Karpas-422 (cell line): ENCODE measurements at places on chromosomes 5 and 9. TPM values are rescaled to one million over a fixed set of nuclear protein-coding genes. Genes with fewer than 3 reads are reported as not detected.

DNA sequence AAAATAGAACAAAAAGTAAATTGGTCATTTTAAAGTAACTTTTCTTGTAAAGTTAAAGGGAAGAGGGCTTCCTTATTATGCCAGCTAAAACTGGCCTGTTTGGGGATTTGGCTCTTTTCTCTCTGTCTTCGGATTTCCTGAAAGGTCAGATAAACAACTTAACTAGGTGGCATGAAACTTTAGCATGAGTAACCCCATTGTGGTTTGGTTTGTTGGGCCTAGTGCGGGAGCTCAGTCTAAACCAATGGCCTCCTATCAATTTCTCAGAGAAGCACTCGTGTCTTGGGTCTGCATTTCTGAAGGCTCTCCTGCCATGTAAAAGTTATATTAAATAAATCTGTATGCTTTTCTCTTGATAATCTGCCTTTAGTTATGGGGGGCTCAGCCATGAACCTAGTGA lies 48.5 kb upstream of the ANKH start:
- no peak overlapping the region for H3K27ac ChIP-seq
- H3K4me1 ChIP-seq = no peaks in the 10 kb centered on the region
- H3K36me3 ChIP-seq = no peaks in the 10 kb centered on the region
- H3K27me3 ChIP-seq = no peaks in the 10 kb centered on the region
- no peak for DNase-seq

- H3K4me1 ChIP-seq = no peaks in the 10 kb centered on the region
- H3K27ac ChIP-seq = no peak overlapping the region
- H3K36me3 ChIP-seq = no peaks in the 10 kb centered on the region
Observed at GRCh38 chr5:89327608-89328007, 444.6 kb upstream of the MEF2C start.

Gene PROB1
- total RNA-seq = 0.78 and 2.3 TPM in 2 replicates

DNA sequence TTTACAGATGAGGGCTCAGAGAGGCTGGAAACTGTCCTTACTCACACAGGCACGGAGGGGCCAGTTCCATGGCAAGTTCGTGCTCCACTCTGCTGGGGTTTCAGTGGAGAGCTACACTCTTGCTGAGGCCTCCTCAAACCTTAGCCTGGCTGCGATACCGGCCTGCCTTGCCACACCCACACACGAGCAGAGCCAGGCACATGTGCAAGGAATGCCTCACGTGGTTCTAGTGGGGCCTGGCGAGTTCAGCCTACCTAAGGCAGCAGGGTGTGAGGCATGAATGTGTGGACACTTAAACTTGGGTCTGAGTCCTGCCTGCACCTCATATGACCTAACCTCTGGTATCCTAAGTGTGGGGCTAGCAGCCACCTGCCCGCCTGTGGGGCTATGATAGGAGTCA lies 21.5 kb upstream of the PRDM12 start:
- no peak overlapping the region for H3K4me3 ChIP-seq
- H3K27ac ChIP-seq = no peak overlapping the region
- peaks cover 4% of the 10 kb centered on the region; the same call in 1 of the 2 replicates for H3K36me3 ChIP-seq
- no peaks in the 10 kb centered on the region for H3K27me3 ChIP-seq

DNA sequence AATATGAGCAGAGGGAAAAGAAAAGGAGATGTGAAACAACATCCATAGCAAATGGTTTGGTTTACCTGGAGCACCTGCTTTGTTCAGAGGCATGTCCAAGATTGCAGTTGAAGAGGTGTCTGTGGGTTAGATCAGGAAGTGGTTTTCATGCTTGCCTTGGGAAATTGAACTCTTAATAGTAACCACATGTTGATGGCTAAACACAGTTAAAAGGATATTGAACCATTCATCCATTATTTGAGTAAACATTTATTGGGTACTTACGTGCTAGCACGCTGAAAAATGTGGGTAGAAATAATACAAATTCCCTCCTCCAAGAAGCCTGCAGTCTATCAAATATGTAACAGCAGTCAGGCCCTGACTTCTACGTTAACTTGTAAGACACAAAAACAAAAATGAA lies 235.7 kb upstream of the TNC start:
- DNase-seq = no peak
- no peaks in the 10 kb centered on the region for H3K4me1 ChIP-seq
- H3K27ac ChIP-seq = no peak overlapping the region
- no peaks in the 10 kb centered on the region for H3K27me3 ChIP-seq
- H3K36me3 ChIP-seq = no peaks in the 10 kb centered on the region

DNA sequence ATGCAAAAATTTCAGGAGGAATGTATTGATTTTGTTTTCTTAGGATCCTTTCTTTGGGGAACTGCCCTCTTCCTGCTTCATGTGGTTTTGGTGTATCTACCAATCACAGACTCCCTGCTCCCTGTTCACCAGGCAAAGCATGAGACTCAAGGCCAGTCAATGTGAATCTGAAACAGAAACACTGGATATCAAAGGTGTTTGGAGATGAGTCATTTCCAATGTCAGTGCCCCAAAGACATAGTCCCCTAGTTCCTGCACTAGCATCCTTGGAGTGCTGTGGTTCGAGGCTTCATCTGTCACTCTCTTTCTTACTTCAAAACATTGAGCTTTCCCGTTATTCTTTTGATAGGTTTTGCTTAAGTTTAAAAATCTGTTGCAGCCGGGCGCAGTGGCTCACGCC lies 8.1 kb downstream of the PPP3R2 start:
- H3K4me1 ChIP-seq = no peaks in the 10 kb centered on the region
- H3K27me3 ChIP-seq = no peaks in the 10 kb centered on the region
- no peak for DNase-seq
